CD8-positive, alpha-beta memory T cell (primary cell): ENCODE measurements at places on chromosomes 2 and 18.

GRCh38 chr18:47036298-47036874 is 965 bp upstream of the ELOA2 start:
- DNase-seq = no peak

DNA sequence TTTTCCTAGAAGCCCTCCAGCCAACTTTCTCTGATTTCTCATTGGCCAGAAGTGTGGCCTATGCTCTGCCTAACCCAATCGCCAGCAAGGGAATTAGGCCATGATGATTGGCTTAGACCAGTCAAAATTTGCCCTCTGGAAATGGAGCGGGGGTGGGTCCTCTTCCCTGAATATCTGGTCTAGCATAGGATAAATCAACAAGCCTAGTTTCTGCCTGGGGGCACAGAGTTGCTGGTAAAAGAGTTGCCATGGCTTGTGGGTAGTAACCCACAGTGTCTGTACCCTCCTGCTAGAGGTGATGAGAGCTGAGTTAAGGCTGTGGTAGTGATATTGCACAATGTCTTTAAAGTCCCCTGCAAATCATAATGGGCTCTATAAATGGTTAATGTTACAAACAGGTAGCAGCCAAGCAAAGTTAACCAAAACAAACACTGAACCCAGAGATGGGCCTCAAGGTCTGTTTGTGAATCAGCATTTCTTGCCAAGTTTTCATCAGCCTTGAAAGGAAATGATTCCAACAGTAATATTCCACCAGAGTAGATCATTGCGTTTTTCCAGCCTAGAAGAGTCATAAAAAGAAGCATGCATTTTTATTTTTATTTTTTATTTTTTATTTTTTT is 19.3 kb downstream of the GALM start:
- no peak for DNase-seq

GRCh38 chr2:234288974-234289455 is 207.9 kb downstream of the ARL4C start:
- DNase-seq = peak; percentile 70

GRCh38 chr2:215357660-215358059 is 45.8 kb downstream of the ATIC start:
- DNase-seq = no peak

DNA sequence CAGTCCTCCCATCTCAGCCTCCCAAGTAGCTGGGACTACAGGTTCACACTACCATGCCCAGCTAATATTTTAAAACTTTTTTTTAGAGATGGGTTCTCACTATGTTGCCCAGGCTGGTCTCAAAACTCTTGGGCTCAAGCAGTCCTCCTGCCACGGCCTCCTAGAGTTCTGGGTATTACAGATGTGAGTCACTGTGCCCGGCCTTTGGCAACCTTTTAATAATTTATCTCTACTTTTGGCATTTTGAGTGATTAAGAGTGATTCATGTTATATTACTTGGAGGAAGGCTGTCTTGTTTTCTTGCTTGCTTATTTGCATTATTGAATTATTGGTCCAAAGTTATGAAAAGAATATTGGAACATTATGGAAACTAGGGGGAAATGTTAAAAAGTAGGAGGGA is 24.3 kb downstream of the NCOA1 start:
- no peak for DNase-seq

DNA sequence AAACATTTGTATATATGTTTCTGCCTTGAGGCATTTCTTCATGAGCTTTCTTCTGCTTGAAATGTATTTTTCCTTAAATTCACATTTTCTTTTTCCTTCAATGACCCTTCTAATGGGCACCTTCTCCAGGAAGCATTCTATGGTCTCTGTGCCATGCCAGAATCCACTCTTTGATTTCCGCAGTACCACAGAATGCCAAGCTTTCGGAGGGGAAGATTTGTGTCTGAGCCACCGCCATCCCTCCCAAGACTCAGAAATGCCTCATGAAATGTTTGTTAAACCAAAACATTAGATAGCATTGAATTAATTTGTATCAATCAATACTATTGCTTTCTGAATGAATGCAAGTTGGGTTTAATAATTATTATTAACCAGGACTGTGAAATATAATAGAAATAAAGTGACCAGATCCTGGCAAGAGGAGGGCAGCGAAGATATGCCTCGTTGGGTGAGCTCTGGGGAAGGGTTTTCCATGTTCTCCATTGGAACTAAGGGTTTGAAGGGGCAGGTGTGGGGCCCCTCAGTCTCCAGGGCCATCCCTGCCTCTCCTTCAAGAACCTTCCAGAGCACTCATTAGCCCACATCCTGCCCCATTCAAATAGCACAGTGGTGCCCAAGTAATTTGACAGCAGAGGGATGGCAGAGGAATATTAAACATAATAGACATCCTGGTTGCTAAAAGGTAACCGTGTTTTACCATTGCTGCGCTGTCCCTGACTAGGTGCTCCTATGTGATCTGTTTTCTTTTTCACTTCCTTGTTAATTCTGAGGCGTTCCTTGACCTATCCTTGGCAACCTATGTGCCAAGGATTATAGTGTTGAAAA is 189.6 kb downstream of the MYCN start:
- no peak for DNase-seq

DNA sequence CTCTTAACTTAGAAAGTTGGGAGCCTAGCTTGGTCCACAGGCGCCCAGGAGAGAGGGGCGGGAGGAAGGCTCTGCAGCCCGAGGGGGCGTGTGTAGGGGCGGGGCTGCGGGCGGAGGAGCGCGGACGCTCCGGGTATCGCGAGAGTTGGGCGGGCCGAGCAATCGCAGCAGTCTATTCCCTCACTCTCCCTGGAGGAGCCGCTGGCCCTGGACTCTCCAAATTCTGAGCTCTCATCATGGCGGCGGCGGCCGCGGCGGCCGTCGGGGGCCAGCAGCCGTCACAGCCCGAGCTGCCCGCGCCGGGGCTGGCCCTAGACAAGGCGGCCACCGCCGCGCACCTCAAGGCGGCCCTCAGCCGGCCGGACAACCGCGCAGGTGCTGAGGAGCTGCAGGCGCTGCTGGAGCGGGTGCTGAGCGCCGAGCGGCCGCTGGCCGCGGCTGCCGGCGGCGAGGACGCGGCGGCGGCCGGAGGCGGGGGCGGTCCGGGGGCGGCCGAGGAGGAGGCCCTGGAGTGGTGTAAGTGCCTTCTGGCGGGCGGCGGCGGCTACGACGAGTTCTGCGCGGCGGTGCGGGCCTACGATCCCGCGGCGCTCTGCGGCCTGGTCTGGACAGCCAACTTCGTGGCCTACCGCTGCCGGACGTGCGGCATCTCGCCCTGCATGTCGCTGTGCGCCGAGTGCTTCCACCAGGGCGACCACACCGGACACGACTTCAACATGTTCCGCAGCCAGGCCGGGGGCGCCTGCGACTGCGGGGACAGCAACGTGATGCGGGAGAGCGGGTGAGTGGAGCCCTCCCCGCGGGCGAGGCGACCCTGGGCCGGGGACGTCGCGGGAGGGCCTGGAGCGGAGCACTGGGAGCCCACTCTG is at the start of gene UBR3:
UBR3 (plus strand) TSS at position 183 of the 869 bp plus-strand sequence; CDS start at position 237, 54 bp downstream.
- peak; percentile 88 for DNase-seq

DNA sequence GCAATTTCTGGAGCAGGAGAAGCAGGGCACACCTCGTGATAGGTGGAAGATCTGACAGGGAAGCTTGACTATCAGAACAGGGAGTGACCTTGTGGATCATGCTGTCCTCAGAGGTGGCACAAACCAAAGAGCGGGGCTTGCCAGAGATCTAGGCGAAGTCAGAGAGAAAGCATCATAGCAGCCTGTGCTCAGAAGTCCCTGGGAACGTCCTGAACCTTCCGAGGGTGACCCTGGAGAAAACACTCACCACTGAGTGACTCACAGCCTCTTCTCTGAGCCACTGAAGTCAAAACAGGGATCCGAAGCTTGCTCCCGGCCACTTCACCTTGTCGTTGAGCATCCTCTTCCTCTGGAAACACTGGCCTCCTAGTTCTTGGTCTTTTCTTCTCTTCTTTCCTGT is 56.7 kb downstream of the IL1R2 start:
- no peak for DNase-seq

DNA sequence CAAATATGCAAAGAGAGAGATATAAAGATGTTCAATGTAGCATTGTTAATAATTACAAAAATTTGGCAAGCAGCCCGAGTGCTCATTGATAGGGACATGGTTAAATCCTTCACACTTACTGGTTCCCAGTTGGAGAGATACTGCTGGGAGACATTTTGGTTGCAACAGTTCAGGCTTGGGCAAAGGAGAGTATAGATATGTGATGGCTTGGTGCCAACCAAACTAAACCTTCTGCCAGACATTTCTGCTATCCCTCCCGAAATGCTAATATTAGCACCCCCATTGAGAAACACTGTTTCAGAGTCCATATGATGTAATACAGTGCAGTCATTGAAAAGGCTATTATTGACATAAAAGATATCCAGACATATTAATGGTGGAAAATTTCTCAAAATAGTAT is 11.5 kb downstream of the GEN1 start:
- DNase-seq = no peak

- no peak for DNase-seq
Observed at GRCh38 chr18:76208678-76209306, 286.2 kb downstream of the ZNF516 start.

- no peak for DNase-seq
Observed at GRCh38 chr18:9742524-9743131, 34.5 kb downstream of the RAB31 start.

DNA sequence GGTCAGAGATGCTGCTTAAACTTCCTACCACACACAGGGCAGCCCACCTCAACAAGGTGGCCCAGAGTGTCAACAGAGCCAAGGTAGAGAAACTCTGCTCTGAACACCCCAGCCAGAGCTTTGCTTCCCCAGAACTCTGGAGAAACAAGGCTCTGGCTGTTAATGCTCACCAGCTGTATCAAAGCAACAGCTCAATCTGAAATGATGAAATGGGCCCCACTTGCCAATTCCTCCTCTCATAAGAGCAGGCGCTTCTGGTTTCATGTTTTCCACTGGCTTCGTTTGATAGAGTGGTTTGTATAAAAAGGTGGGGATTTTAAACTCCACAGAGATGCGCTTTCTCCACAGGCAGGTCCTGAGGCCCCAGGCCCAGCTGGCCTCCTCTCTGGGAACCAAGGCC is 60.9 kb upstream of the TFCP2L1 start:
- DNase-seq = no peak

DNA sequence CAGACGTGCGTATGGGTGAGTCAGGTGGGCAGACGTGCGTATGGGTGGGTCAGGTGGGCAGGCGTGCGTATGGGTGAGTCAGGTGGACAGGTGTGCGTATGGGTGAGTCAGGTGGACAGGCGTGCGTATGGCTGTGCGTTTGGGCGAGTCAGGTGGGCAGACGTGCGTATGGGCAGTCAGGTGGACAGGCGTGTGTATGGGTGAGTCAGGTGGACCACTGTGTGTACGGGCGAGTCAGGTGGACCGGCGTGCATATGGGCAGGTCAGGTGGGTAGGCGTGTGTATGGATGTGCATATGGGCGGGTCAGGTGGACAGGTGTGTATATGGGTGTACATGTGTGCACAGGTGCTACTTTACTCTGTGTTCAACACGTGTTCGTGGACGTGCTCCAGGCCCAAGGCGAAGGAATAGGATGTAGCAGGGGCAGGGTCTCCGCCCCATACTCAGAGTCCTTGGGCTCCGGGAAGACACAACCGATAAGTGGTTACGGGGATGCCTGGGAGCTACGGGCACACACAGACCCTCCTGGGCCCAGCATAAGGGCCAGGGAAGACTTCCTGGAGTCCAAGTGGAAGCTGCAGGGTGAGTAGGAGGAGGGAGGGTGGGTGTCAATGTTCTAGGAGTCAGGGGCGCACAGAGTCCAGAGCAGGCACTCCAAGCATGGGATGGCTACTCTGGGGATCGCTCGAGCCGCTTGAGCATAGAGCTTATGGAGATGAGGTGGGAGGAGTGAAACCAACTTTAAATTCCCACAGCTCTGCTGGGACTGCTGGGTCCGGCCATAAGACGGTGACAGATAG is 27.1 kb upstream of the KLF11 start:
- no peak for DNase-seq

DNA sequence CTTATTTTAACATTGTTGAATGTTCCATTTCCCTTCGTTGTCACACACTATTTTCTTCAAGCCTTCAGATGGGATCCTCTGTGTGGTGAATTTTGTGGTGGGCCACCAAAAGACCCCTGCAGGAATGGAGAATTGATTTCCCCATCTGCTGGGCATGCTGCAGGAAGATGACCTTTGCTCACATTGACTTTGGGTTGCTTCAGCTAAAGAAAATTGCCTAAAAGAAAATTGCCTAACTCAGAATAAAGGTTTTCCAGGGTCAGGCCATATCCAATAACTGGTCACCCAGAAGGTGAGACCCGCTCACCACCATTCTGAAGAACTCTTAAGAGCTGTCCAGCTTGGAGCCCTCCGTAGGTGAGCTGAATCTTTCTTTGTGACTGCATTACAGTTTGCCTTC is 192.5 kb downstream of the CDH7 start:
- no peak for DNase-seq

- DNase-seq = no peak
Observed at GRCh38 chr2:145806546-145806945, 1286.6 kb upstream of the ZEB2 start.

- no peak for DNase-seq
Observed at GRCh38 chr2:189952536-189953109, 109.9 kb downstream of the MSTN start.

DNA sequence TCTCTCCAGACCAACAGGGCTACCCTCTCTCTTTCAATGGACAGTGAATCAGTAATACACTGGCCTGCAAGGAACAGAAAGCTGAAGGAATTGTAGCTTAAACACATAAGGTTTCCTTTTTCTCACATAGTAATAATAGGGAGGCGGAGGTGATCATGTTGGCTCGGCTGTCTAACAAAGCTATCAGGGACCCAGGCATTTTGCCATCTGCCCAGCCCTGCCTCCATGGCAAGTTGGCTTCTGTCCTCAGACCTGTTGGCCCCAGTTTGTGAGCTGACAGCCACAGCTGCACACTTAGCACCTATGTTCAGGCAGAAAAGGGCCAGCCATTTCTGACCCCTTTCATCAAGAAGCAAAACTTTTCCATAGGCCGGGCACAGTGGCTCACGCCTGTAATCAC is 2.0 kb upstream of the CHRNG start:
- DNase-seq = no peak

DNA sequence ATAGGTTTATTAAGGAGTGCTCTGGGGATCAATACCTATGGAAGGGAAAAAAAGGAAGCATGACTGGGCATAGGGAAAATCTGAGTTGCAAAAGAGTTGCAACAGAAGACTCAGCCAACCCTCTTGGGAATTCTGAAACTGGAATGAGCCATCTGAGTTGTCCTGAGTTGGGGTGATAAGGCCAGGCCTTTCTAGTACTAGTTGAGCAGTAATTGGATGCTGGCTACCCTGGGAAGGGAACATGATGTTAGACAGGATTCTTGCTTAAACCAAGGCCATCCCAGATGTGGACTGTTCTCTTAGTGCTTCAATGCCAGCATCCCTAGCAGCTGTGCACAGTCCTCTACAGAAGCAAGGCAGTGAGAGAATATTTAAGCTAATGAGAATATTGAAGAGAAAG is 348.8 kb upstream of the GULP1 start:
- no peak for DNase-seq

DNA sequence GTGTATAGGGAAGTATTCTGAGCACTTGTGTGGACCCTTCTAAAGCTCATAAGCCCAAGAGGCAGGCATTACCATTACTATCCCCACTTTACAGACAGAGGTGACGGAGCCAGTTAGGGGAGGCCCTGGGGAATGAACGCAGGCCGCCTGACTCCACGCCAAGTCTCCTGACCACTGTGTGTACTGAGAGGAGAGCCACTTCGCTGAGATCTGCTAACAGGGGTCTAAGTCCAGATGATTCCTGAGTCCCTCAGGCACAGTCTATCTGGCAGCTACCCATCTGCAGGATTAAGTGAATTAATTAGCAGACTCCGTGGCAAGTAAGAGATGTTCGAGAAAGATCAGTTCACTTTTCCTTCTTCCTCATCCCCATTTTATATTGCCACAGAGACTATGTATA is 13.7 kb downstream of the CYB5A start:
- no peak for DNase-seq
